Vagina (tissue), 2 donors: ENCODE measurements at places on chromosomes 2 and 18. TPM values are rescaled to one million over a fixed set of nuclear protein-coding genes. Genes with fewer than 3 reads are reported as not detected.
A peak's percentile ranks its signal among the peaks of the same experiment; 100 is the strongest.

- peaks cover 43% of the 10 kb centered on the region for H3K4me1 ChIP-seq
- peak overlapping the region; percentile 91 for H3K4me3 ChIP-seq
- H3K27ac ChIP-seq, result peak overlapping the region; percentile 86
- peaks cover 20% of the 10 kb centered on the region for H3K36me3 ChIP-seq
These were observed 940 bp downstream of the XRCC5 start for GRCh38 chr2:216109962-216110614.

DNA sequence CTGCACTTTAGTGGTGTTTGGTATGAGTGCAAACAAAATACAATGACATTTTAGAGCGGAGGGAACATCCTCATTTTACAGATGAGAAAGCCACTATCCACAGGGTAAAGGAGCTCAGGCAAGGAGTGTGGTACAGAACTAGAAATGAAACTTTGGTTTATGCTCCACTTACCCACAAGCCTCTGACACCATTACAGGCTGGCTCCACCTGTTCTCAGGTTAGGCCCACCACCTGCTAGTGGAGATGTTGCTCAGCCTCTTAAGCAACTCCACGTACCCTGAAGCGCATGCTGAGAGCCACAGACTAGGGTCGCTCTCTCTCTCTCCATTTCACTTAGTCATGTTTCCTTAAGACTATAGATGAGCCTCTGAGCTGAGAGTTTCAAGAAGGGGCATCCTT, 130.0 kb downstream of the MBD2 start:
- H3K27ac ChIP-seq, result no peak overlapping the region
- H3K4me3 ChIP-seq, result no peak overlapping the region
- H3K4me1 ChIP-seq, result no peaks in the 10 kb centered on the region
- no peak for DNase-seq
- no peaks in the 10 kb centered on the region for H3K36me3 ChIP-seq
- H3K27me3 ChIP-seq, result no peaks in the 10 kb centered on the region

GRCh38 chr2:219631904-219632759, 4.7 kb downstream of the SLC4A3 start:
- no peaks in the 10 kb centered on the region for H3K36me3 ChIP-seq
- peaks cover 8% of the 10 kb centered on the region for H3K4me1 ChIP-seq
- no peaks in the 10 kb centered on the region for H3K27me3 ChIP-seq
- H3K4me3 ChIP-seq, result no peak overlapping the region
- DNase-seq, result no peak

DNA sequence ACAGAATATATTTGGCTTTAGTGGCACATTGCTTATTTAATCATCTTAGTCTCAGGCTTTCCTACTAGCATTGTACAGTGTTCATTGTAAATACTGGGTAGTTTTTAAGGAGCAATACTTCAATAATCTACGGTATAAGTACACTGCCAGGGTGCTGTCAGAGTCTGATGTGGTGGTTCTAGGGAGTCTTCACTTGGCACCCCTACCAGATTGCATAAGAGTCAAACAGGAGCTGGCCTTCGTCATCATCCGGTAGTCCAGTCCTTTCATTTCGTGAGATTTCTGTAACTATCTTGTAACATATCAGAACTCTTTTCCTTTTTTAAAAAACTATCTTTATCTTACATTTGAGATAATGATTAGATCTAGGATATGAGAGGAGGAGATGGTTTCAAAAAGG, 91.1 kb downstream of the ZNF532 start:
- no peaks in the 10 kb centered on the region for H3K4me1 ChIP-seq
- no peak overlapping the region for H3K27ac ChIP-seq
- H3K4me3 ChIP-seq, result no peak overlapping the region
- H3K27me3 ChIP-seq, result no peaks in the 10 kb centered on the region
- no peaks in the 10 kb centered on the region for H3K36me3 ChIP-seq

GRCh38 chr2:41859615-41860514, 188.0 kb upstream of the PKDCC start:
- no peak overlapping the region for H3K4me3 ChIP-seq
- no peaks in the 10 kb centered on the region for H3K36me3 ChIP-seq
- no peaks in the 10 kb centered on the region for H3K4me1 ChIP-seq
- H3K27me3 ChIP-seq, result no peaks in the 10 kb centered on the region
- no peak for DNase-seq

DNA sequence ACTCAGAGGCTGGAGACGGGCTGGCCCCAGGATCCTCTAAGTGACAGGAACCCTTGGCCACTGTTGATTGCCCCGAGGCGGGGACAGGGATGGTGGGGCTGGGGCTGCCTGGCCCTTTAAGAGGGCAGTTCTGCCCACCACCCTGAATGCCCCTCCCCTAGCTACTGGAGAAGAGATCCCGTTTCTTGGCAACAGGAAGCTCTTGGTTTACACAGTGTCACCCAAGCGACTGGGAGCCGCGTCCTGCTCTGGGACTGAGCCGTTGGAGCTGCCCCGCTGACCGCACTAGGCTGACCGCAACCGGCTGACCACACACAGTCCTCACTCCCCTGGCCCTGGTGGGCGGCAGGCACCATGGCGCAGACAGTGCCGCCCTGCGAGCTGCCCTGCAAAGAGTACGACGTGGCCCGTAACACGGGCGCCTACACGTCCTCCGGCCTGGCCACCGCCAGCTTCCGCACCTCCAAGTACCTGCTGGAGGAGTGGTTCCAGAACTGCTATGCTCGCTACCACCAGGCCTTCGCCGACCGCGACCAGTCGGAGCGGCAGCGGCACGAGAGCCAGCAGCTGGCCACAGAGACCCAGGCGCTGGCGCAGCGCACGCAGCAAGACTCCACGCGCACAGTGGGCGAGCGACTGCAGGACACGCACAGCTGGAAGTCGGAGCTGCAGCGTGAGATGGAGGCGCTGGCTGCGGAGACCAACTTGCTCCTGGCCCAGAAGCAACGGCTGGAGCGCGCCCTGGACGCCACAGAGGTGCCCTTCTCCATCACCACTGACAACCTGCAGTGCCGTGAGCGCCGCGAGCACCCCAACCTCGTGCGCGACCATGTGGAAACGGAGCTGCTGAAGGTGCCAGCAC, at the start of gene TEKT4:
Gene TEKT4 (plus strand): TSS at position 205 of the 862 bp plus-strand sequence. CDS start 150 bp downstream, at position 355.
- no peak within 1 kb of the TSS for H3K27ac ChIP-seq
- H3K4me3 ChIP-seq, result no peak within 1 kb of the TSS
- no peaks in the 10 kb centered on the region for H3K4me1 ChIP-seq
- no peaks in the 10 kb centered on the region for H3K36me3 ChIP-seq
- no peaks in the 10 kb centered on the region for H3K27me3 ChIP-seq

GRCh38 chr2:52036853-52037252, 1004.9 kb upstream of the NRXN1 start:
- H3K4me1 ChIP-seq, result no peaks in the 10 kb centered on the region
- no peak overlapping the region for H3K4me3 ChIP-seq

DNA sequence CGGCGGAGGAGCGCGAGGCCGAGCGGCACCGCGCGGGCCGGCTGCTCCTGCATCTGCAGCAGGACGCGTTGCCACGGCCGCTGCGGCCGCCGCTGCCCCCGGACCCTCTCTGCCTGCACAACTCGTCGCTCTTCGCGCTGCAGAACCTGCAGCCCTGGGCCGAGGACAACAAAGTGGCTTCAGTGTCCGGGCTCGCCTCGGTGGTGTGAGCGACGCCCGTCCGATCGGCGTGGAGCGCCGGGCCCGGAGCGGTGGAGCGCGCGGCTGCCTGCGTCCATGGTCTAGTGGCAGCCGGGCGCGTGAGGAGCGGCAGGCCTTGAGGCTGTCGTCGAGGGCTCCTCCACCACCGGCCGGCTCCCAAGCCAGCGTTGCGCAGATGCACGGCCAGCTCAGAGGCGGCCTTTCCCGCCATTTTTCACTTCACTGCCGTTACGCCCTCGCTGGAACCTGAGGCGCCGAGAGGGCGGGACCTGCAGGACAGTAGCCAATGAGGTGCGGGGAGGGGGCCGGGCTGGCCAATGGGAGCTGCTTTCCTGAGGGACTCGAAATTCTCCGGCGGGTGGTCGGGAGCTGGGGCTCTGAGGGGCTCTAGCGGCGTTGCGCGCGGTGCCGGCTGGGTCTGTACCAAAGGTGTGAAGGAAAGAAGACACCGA, 1.9 kb downstream of the TLX2 start:
- peaks cover 41% of the 10 kb centered on the region for H3K27me3 ChIP-seq
- peaks cover 30% of the 10 kb centered on the region for H3K4me1 ChIP-seq
- no peak overlapping the region for H3K27ac ChIP-seq
- peak overlapping the region; percentile 42 for H3K4me3 ChIP-seq

SCN2A gene
- 1.2 TPM for total RNA-seq

GRCh38 chr2:240162531-240162930, 22.1 kb upstream of the OTOS start:
- no peak overlapping the region for H3K27ac ChIP-seq
- no peaks in the 10 kb centered on the region for H3K36me3 ChIP-seq
- H3K4me3 ChIP-seq, result no peak overlapping the region
- H3K27me3 ChIP-seq, result no peaks in the 10 kb centered on the region
- no peak for DNase-seq
- H3K4me1 ChIP-seq, result no peaks in the 10 kb centered on the region
